ENCODE measurements at places on chromosomes 16 and 17.
A peak's percentile ranks its signal among the peaks of the same experiment; 100 is the strongest.

DNA sequence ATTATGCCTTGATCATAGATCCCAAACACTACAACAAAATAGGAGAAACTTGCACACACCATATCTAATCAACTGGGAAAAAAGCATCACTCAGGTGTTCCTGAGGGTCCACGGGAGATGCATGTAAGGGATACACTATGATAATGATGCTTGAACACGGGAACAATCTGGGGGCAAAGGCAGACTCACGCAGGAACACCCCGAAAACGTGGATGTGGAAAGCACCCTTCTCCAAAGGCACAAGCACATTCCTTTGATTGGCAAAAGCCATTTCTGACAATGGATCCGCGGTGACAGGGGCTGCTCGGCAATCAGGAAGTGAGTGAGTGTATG lies 1.3 kb downstream of the ZNF652 start:
- DNase-seq = no peak

GRCh38 chr17:50946891-50947781 lies 81.0 kb upstream of the TOB1 start:
- DNase-seq = no peak

DNA sequence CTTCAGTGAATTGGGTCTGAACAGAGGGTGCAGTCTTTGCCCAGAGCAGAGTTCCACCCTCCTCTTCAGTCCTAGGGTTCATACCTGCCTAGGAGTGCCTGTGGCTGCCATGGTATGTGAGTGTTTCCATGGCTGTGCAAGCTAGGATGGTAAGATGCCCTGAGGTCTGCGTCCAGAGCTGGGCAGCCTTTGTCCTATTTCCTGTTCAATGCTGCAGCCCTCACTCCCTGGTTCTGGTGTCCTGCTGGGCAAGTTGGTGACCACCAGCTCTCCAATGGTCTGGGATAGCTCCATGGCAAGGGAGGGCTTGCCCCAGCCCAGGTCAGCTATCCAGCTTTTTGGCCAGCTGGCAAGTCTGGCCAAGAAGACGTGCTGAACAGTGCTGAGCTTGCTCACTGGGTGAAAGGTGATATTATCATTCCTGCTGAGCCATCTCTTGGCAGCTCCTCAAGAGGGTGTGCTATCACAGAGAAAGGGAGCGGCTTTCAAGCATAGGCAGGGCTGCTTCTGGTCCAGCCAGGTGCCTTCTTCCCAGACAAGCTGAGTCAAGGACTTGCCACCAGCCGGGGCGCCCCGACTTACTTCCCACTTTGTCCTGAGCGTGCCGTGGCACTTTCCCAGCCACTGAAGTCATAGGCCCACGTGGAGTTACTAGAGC lies 13.0 kb upstream of the NFATC3 start:
- no peak for DNase-seq

DNA sequence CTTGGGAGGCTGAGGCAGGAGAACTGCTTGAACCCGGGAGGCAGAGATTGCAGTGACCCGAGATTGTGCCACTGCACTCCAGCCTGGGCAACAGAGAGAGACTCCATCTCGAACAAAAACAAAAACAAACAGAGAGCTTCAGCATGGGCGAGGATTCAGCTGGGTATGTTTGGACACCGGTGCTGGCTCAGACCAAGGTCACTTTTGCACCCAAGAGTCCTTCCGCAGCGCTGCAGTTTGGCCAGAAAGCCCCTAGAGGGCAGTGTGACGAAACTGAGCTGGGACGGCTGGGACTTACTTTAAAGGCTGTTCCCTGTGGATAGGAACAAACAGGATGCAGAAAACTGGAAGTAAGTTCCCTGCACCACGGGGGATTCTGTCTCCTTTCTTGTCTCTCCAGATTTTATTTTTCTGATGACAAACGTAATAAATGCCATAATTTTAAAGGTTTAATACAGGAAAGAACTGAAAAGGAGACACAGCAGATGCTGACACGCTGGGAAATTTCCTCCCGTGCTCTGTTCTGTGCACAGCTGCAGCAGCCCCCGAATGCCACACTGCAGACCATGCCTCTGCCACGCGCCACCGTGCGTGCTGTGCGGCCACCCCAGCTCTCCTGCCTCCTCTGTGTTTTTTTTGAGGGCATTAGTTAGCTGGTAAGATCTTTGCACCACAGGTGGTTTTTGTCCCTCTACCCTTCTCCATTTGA lies 25.2 kb upstream of the USP36 start:
- peak; percentile 82 for DNase-seq

DNA sequence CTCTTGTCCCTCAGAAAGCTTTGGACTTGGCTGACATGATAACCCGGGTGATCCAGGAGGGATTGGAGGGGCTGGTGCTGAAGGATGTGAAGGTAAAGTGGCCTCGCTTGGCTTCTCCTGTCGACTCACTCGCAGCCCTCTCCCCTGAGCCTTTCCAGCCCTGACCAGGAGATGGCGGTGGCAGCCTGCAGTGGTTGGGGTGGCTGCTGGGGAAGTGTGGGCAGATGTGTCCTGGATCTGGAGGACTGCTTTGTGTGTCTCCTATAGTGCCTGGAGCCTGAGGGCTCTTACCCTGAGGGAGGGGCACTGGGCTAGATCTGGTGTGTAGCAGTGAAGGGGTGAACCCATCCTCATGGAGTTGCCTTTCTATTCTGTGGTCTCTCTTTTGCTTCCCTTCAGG lies 17.9 kb downstream of the LIG3 start:
- DNase-seq = peak; percentile 76

DNA sequence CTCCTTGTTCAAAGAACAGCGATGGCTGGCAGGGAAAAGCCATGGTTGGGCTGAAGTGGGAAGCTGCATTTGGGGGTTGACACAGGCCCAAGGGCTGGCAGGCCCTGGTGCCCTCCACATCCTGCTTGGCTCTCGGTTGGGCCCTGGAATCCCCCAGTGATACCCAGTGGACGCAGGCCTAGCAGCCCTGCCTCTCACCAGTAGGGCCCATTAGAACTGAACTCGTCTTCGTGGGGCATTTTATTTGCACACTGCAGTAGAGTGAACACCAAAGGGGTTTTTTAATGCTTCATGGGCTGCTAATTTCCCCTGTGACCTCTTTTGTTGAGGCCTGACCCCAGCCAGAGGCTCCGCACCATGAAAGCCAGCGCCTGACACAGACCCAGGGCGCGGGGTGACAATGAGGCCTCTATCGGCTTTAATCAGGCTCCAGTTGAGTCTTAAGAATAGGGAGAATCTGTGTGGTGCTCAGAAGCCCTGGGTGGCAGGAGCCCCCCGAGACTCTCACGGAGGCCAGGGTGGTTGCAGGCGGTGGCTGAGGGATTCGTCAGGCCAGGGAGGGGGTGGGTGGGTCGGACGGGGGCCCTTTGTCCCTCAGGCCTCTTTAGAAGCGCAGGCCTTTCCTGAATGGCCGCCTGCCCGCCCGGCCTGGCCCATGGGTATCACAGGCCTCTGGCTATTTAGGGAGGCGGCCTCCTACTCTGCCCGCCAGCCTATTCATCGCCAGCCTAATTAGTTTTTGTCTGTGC lies 199.3 kb downstream of the NTN1 start:
- no peak for DNase-seq

DNA sequence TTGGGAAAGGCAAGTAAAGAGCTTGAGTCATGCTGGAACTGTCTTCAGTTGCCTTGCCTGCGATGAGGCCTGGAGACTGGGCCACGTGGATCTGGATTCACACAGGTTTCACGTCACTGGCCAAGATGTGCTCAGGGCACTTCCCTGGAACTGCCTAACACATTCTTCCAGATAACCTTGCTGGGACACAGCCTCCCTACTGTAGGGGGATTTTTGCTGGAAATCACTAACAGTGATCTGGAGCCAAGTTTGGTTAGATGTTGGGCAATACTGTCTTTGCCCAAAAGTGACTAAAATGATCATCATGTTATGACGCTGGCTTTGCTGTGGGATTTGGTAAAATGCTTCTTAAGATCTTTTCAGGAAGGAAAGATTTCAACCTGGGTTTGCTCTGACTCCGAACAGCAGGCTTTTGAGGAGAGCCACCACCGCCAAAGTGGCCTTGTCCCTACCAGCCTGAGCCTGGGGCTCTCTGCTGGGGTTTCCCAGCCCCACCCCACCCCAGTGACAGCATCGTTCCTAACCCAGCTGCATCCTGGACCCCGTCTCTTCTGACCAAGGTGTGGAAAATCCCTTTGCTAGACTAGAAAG lies 14.7 kb downstream of the C1QTNF1 start:
- no peak for DNase-seq

- no peak for DNase-seq
These were observed 17.4 kb downstream of the HS3ST3B1 start for GRCh38 chr17:14318109-14318917.

DNA sequence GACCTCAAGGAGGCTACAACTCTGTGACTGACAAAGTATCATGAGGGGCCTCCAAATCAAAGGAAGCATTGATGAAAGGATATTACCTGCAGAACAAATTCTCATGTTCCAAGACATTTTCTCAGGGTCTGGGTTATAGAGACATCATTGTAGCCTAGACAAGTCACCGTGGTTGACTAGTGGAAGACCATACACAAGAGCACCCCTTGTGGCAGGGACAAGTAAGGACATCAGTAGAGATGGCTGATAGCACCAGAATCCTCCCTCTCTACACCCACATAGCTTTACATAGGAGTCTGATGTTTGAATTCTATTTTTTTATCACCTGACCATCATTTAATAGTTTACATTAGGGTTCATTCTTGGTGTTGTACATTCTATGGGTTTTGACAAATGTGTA lies 32.5 kb upstream of the CDH8 start:
- peak; percentile 39 for DNase-seq

- no peak for DNase-seq
These were observed 45.5 kb downstream of the PEMT start for GRCh38 chr17:17545984-17546383.

DNA sequence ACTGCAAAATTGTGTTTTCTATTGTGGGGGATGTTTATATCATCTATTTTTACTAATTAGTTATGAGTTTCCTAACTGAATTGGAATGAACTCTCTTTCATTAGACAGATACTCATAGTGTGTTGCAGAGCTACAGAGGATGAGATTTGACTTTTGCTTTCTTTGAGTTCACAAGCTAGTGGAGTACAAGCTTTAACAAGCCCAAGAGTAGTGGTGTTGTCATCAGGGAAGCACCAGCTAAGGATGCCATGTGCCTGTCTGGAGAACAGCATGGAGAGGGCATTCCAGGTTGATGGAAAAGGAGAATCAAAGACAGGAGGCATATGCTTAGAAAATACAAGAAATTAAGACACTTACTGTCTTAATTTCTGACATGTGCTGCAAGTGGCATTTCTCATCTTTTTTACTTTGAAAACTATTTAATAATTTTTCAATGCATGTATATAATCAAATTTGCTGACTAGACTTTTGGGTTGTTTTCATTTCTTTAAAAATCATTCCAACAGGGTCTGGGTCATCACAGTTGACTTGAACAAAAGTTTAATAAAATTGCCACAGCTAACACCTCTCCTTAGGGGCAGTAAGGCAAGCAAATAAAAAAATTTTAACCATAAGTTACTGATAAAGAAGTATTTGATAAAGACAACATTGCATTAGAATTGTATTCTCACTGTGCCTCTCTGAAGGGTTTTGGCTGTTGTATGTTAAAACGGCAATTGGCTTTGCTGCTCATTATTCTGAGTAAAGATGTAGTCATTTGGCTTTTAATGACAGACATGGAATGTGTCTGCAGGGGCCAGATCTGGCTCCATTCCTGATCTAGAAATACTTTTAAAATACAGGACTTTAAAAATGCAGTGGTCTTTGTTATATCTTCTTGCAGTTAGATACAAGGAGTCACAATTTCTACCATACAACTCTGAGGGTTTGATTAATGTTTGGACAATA lies 323.7 kb upstream of the CDH11 start:
- DNase-seq = no peak

GRCh38 chr16:84663433-84664101 lies 15.3 kb downstream of the KLHL36 start:
- no peak for DNase-seq

DNA sequence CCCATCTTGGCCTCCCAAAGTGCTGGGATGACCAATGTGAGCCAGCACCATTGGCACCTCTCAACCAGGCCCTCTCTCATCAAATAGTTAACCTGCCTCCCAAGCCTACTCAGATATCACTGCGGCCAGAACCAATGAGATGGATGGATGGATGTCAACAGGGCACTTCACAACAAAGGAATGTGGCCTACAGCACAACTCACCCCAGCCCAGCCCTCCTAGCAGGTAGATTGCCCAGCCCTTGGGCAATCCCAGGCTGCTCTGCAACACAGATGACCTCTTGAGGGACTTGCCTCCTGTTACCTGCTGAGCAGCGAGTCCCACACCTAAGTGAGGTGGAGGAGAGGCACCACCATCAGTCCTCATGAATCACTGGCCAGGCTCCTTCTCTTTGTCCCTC lies 22.6 kb upstream of the KIFC3 start:
- no peak for DNase-seq

DNA sequence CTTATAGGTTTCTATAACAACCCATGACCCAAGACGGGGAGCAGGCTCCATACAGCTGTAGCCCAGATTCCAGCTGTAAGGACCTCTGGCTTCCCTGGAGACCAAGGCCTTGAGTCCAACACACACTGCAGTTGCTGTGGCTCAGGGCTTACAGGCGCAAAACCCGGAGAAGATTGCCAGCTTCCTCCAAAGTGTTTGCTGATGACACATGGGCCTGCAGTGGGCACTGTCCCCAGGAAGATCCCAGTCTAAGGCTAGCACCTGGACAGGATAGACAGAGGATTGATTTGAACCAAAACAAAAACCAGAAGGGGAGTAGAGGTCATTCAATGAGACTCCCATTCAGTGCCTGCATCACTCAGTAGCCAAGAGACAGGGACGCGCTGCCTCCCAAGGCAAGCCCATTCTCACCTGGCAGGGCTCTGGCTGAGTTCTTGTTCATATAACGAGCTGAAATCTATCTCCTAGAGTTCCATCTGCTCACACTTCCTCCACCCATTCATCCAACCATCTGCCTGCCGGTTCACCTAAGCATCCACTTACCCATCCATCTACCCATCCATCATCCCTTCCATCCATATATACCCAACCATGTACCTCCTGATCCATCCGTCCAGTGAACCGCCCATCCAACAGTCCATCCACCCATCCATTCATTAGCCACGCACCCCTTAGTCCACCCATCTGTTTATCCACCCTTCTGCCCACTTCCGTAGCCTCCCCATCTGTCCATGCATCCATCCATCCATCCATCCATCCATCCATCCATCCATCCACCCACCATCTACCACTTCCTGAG lies 10.2 kb downstream of the RAB11FIP4 start:
- no peak for DNase-seq

- DNase-seq = no peak
These were observed 3.1 kb downstream of the HEXIM2 start for GRCh38 chr17:45164734-45165269.

GRCh38 chr16:852451-853185 lies 52.1 kb upstream of the GNG13 start:
- no peak for DNase-seq
